ENCODE measurements at places on chromosomes 6 and 20. TPM values are rescaled to one million over a fixed set of nuclear protein-coding genes. Genes with fewer than 3 reads are reported as not detected.

GTSF1L gene
- not detected for total RNA-seq

EPPIN gene
- not detected for total RNA-seq

LCA5 gene
- 0.42 TPM for total RNA-seq

XKR7 gene
- under 0.01 TPM for total RNA-seq

SLC35A1 gene
- total RNA-seq, result 6.4 TPM

SLC44A4 gene
- total RNA-seq, result 0.10 TPM

IPCEF1 gene
- 73.5 TPM for total RNA-seq

OGFRL1 gene
- 42.0 TPM for total RNA-seq

FAM184A gene
- 2.3 TPM for total RNA-seq

LAMA4 gene
- total RNA-seq, result 0.42 TPM

TULP1 gene
- not detected for total RNA-seq

TPD52L1 gene
- 0.31 TPM for total RNA-seq

SNRNP48 gene
- 16.4 TPM for total RNA-seq

VSX1 gene
- not detected for total RNA-seq

UNC5CL gene
- total RNA-seq, result 1.2 TPM

LY6G6F gene
- 7.7 TPM for total RNA-seq

GGTLC1 gene
- total RNA-seq, result not detected

TBXT gene
- total RNA-seq, result not detected

OVOL2 gene
- total RNA-seq, result not detected

COQ3 gene
- 1.0 TPM for total RNA-seq

SNAI1 gene
- total RNA-seq, result 5.8 TPM

LY6G6C gene
- not detected for total RNA-seq

ZNF512B gene
- total RNA-seq, result 5.5 TPM

EYS gene
- under 0.01 TPM for total RNA-seq

PTCRA gene
- total RNA-seq, result 6.9 TPM

MLN gene
- not detected for total RNA-seq

RAMACL gene
- total RNA-seq, result 0.73 TPM

OR2J3 gene
- not detected for total RNA-seq

WFDC11 gene
- total RNA-seq, result not detected

TRIM31 gene
- 0.10 TPM for total RNA-seq

SPAG4 gene
- 5.9 TPM for total RNA-seq

NINL gene
- total RNA-seq, result 0.73 TPM

LZTS3 gene
- total RNA-seq, result 17.6 TPM

RAET1G gene
- not detected for total RNA-seq

LIN28B gene
- not detected for total RNA-seq

SYS1 gene
- total RNA-seq, result 63.8 TPM
